ENCODE measurements at places on chromosomes 6 and 20. TPM values are rescaled to one million over a fixed set of nuclear protein-coding genes. Genes with fewer than 3 reads are reported as not detected.

DEFB132 gene
- not detected for total RNA-seq

MYT1 gene
- total RNA-seq: not detected

MMP24 gene
- 0.83 TPM for total RNA-seq

ZNF341 gene
- 1.7 TPM for total RNA-seq

LINC00237 gene
- not detected for total RNA-seq

GTSF1L gene
- not detected for total RNA-seq

CAGE1 gene
- not detected for total RNA-seq

TOMM6 gene
- 107 TPM for total RNA-seq

DNA sequence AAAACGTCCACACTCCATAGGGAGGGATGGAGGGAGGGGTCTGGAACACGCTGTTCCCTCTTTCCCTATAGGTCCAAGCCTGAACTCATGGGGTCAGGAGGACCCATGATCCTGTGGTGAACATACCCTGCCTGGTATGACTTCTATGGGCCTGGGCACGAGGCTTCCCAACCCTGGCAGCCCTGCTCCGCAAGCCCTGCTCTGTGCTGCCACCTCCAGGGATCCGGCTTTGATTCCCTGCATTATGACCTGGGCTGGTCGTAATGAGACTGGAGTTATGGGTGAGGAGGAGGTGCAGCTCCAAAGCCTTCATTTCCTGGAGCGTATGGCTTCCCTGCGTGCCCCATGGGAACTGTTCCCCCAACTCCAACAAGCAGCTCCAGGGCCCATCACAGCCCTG is 54.9 kb downstream of the CDH22 start:
- no peaks in the 10 kb centered on the region for H3K36me3 ChIP-seq
- peaks cover 98% of the 10 kb centered on the region for H3K27me3 ChIP-seq
- H3K27ac ChIP-seq: no peak overlapping the region
- no peak overlapping the region for H3K4me3 ChIP-seq

DNA sequence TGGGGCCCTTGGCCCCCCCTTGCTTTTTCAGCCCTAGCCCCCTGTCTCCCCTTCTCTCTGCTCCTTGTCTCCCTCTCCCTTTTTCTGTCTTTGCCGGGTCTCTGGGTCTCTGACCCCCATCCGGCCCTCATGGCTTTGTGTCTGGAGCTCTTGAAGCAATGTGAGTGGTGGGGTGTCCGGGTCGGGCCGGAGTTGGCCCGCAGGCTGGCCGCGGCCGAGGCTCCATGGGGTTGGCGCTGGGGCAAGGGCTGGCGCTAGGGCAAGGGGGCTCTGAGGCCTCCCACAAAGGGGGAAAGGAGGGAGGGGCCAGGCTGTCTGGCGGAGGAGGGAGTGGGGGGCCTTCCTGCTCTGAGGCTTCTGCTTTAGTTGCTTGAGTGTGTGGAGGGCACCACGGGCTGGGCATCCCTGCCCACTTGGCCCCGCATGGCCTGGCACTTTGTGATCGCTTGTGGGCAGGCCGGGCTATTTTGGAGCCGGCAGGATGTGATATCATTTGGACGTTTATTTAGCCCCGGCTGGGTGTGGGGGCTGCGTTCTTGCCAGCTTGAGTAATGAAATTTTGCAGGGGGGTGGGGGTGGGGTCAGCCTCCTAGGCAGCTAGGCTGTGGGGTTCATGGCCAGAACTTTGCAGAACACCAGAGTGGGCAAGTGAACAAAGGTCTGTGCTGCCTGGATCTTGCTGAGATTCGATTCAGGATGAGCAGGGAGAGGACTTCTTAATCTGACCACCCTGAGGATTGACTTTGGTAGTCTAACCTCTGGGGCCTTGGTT is 78.7 kb upstream of the MYL9 start:
- DNase-seq: no peak
- H3K36me3 ChIP-seq: no peaks in the 10 kb centered on the region
- peaks cover 55% of the 10 kb centered on the region for H3K4me1 ChIP-seq
- peak overlapping the region; percentile 78 for H3K4me3 ChIP-seq
- no peaks in the 10 kb centered on the region for H3K27me3 ChIP-seq

- peak overlapping the region; percentile 6 for H3K4me3 ChIP-seq
- DNase-seq: no peak
- no peaks in the 10 kb centered on the region for H3K27me3 ChIP-seq
- H3K36me3 ChIP-seq: no peaks in the 10 kb centered on the region
- H3K27ac ChIP-seq: peak overlapping the region; percentile 33
Measured at GRCh38 chr6:7974938-7975763, 64.6 kb upstream of the TXNDC5 start.

GRCh38 chr6:139680819-139681218 is 306.4 kb upstream of the CITED2 start:
- H3K27ac ChIP-seq: no peak overlapping the region
- H3K36me3 ChIP-seq: no peaks in the 10 kb centered on the region
- H3K27me3 ChIP-seq: no peaks in the 10 kb centered on the region

DNA sequence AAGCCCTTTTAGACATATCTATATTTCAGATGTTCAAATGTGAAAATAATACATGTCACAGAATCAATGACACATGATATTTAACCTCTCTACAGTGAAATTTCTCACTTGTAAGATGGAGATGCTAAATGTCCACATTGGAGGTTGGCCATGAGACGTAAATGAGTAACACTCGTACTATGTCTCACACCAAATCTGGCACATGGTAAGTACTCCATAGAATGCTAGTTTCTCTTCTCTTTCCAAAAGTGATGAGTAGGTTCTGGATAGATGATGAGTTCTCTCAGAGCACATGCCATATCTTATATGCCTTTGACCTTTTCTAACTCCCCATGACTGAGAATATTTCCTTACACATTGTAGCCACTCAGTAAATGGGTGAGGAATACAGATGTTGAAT is 17.7 kb downstream of the GFOD1 start:
- no peak overlapping the region for H3K4me3 ChIP-seq
- no peaks in the 10 kb centered on the region for H3K27me3 ChIP-seq
- no peaks in the 10 kb centered on the region for H3K36me3 ChIP-seq

- DNase-seq: no peak
- H3K4me1 ChIP-seq: no peaks in the 10 kb centered on the region
- H3K27me3 ChIP-seq: no peaks in the 10 kb centered on the region
- H3K4me3 ChIP-seq: no peak overlapping the region
Measured at GRCh38 chr6:137121401-137121997, 51.9 kb downstream of the IL22RA2 start.

GRCh38 chr6:14887986-14888574 is 357.8 kb upstream of the JARID2 start:
- peaks cover 8% of the 10 kb centered on the region for H3K4me1 ChIP-seq
- no peaks in the 10 kb centered on the region for H3K36me3 ChIP-seq
- DNase-seq: no peak
- H3K27ac ChIP-seq: no peak overlapping the region
- no peaks in the 10 kb centered on the region for H3K27me3 ChIP-seq

DNA sequence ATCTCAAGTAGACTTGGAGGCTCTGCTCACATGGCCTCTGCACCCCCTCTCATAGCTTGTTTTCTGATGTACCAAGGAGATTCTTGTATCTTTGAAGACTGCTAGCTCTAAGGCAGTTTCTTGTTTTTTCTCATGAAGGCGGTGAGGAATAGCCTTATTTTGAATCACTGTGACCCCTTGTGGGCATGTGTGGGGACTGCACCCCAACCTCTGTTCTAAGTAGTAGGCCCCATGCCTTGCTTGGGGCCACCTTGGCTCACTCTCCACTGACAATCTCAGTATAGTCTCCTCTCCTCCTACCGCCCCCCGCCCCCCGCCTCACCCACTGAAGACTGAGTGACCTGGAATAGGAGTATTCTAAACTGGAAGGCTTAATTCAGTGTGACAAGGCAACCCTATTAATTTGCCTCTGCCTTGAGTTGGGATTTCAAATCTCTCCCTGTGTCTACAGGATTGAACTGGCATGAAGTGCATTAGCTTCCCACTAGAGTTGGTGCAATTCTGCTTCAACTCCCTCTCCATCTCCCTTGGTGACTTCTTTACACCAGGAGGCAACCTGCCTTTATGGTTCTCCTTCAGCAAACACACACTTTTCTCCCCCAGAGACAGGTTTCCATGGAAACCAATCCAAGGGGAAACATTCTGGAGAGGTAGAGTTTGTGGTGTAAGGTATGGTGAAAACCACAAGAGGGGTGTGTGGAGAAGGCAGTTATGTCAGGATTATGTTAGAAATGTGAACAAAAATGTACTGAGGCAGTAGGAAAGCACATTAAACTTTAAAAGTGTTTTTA is 75.4 kb upstream of the ECI2 start:
- H3K27ac ChIP-seq: no peak overlapping the region
- no peak overlapping the region for H3K4me3 ChIP-seq
- peaks cover 9% of the 10 kb centered on the region for H3K4me1 ChIP-seq
- peak; percentile 92 for DNase-seq
- H3K27me3 ChIP-seq: no peaks in the 10 kb centered on the region

GRCh38 chr6:122153557-122153956 is 245.9 kb upstream of the HSF2 start:
- no peaks in the 10 kb centered on the region for H3K36me3 ChIP-seq
- DNase-seq: no peak
- peak overlapping the region; percentile 61 for H3K27ac ChIP-seq
- H3K27me3 ChIP-seq: no peaks in the 10 kb centered on the region
- no peak overlapping the region for H3K4me3 ChIP-seq

DNA sequence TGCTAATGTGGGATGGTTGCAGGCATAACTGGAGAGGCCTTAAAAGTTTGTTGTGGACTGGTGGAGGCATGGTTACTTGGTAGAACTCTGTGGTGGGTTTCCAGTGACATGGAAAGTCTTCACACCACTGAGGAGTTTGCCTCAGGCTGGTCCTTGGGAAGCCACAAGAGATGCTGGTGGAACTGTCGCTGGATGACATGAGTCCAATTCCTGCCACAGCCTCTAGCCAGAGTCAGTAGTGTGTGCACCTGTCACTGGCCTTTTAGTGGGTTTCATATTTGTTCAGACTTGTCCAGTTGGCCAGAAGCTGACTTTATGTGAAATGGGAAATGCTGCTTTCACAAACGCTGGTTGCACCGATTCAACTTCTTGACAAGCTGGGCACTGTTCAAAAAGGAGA is 13.7 kb upstream of the SRSF12 start:
- no peaks in the 10 kb centered on the region for H3K27me3 ChIP-seq
- no peaks in the 10 kb centered on the region for H3K4me1 ChIP-seq
- no peak overlapping the region for H3K27ac ChIP-seq
- no peak overlapping the region for H3K4me3 ChIP-seq
- no peak for DNase-seq

- DNase-seq: no peak
- H3K36me3 ChIP-seq: no peaks in the 10 kb centered on the region
- no peak overlapping the region for H3K4me3 ChIP-seq
- H3K4me1 ChIP-seq: no peaks in the 10 kb centered on the region
Measured at GRCh38 chr6:74976701-74977100, 229.2 kb downstream of the COL12A1 start.

DNA sequence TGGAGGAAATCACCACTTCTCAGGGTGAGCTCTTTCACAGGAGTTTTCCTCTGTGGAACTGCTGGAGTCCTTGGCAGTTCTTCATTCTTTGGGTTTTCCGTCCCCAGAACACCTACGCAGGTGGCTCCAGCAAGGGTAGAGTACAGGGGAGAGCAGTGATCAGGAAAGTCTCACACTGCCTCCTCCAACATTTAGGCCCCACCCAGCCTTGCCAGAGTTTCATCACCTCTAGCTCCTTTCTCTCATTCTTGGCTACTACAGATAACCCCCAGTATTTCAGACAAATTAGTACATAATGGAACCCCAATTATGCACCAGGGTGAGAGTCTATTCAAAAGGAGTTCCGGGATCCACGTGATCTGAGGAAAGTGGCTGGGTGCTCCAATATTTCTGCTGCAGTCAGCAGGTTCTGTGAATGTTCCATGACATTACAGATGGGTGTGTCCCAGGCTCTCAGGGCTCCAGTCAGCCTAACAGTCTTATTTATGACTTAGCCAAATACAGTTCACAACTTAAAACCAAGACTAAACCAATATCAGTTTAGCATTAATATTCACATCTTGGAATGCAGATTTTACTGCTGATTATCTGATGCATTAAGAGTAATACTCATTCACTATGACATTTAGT is 44.6 kb downstream of the GPR63 start:
- H3K36me3 ChIP-seq: no peaks in the 10 kb centered on the region
- no peaks in the 10 kb centered on the region for H3K27me3 ChIP-seq
- no peak for DNase-seq
- no peak overlapping the region for H3K27ac ChIP-seq

DNA sequence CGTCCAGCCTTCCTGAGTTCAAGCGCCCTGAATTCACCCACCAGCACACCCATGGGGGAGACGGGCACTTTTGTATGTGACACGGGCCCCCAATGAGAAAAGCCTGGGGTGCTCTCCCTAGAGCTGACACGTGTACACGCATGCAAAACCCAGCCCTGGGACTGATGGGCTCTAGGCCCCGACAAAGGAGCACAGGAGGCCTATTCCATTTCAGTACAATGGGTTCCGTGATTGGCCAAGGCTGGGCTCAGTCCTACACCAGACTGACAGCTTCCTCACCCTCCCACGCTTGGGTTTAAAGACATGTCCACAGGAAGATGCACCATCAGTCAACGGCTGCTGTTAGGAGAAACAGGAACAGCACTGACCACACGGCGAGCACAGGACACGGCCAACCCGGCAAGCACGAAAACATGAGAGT is 8.8 kb downstream of the ZBTB46 start:
- DNase-seq: no peak
- peaks cover 31% of the 10 kb centered on the region for H3K4me1 ChIP-seq
- H3K4me3 ChIP-seq: no peak overlapping the region

DNA sequence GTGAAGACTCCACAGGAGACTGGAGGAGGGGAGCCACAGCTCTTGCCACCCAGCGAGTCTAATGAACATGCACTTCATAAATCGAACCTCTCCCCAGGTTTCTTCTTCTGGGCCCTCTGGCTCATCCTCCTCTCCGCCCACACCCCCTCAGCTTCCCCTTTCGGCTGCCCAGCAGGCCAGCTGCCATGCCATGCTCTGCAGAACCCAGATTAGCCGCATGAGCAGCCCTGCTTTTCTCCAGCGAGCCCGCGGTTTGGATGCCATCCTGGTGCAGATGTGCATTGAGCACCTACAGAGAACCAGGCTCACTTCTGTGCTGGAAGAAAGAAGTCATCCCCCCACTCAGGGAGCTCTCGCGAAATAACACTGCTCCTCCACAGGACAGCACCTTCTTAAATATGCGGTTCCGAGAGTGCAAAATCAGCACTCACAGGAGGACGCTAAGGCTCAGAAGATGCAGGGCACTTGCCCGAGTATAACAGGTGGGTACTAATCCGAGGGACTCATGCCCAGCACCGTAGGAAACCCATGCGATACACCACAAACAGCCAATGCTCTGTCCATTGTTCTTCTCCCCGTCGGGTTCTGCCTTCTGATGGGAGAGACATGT is 143.0 kb upstream of the THBS2 start:
- peak; percentile 85 for DNase-seq
- H3K27ac ChIP-seq: no peak overlapping the region
- H3K36me3 ChIP-seq: no peaks in the 10 kb centered on the region
- H3K4me1 ChIP-seq: no peaks in the 10 kb centered on the region

GRCh38 chr6:135185483-135185882 is 4.4 kb downstream of the MYB start:
- no peak overlapping the region for H3K27ac ChIP-seq
- H3K36me3 ChIP-seq: no peaks in the 10 kb centered on the region
- peaks cover 24% of the 10 kb centered on the region for H3K4me1 ChIP-seq
- DNase-seq: no peak
- peaks cover 81% of the 10 kb centered on the region for H3K27me3 ChIP-seq

Measured in esophagus muscularis mucosa (tissue), 4 donors.